ENCODE measurements at places on chromosomes 12 and 14.

DNA sequence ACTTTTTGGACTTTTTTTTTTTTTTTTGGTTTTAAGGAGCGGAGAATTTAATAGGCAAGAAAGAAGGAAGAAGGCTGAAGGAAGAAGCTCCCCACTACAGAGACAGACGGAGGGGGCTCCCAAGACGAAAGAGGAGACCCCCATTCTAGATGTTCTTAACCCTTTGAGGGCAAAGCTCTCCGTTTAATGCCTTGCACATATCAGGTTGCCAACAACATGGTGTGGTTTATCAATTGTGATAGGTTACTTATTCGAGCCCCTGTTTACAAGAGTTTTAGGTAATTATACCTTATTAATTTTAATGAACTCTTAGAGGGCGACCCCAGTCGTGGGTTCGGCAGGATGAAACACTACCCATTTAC is 1.2 kb upstream of the FBXO33 start:
- no peak for DNase-seq

DNA sequence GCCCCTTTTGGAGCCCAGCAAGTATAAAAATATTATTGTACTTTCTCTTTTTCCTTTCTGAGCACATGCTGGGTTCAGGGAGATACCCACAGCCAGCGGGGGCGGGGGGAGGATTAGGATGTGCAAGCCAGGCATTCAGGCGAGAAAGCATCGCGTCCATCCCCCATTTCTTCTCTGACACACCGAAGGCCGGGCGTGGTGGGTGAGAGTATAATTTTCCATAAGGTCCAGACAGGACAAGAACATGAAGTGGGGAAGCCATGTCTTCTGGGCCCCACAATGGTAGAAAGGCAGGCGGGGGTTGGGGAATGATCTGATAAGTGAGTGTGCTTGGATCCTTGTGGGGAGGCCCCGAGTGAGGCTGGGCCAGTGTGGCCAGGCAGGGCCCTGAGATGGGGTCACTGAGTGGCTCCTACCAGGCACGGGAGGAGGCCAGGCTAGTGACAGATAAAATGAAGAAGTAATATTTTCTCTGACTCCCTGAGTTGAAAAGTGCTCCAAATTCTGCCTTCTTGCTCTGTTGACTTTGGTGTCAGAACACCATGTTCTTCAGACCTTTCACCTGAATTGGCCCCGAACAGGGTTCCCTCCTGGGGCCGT is 10.7 kb upstream of the LRTM2 start:
- no peak for DNase-seq

DNA sequence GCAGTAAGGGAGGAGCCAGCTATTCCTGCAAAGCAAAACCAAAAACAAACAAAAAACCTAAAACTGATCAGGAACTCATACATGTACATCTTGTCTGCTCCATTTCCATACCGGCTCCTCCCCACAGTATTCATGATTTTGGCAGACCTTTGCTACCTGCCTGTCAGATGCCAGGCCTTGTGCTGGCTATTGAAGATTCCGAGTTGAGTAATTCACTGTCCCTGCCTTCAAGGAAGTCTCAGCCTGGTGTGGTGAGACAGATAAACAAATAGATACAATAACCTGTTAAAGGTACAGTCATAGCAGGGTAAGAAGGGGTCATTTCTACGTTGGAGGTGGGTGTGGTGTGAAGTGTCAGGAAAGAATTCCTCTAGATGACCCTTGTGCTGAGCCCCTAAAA is 42.7 kb downstream of the SUSD6 start:
- DNase-seq: no peak

- no peak for DNase-seq
These were observed 96.9 kb downstream of the ADGRD1 start for GRCh38 chr12:131050463-131051154.

DNA sequence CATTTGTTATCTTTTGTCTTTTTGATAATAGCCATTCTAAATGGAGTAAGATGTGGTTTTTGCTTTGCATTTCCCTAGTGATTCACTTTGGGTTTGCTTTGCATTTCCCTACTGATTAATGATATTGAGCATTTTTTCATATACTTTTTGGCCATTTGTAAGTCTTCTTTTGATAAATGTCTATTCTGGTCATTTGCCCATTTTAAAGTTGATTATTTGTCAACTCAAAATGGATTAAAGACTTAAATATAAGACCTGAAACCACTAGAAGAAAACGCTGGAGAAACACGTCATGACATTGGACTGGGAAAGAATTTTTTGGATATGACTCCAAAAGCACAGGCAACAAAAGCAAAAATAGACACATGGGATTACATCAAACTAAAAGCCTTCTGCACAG is 148.0 kb downstream of the APAF1 start:
- no peak for DNase-seq

DNA sequence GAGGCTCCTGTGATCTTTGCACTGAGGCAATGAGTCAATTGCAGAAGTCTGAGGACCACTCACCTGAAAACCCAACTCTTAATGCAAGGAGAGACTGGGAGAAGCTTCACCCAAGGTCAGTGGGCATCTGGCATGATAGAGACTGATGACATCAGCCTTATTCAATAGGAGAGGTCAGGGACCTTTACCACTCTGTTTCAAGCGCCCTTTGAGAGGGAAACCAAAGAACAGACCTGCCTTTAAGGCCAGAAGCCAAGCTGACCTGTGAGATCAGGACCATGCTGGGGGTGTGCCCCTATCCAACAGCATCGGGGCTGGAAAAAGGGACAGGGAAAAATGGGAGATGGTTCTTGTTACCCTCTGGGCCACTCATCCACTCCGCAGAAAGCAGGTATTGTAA is 83.3 kb upstream of the FOXN3 start:
- DNase-seq: no peak

GRCh38 chr12:30178916-30179315 is 395.2 kb upstream of the TMTC1 start:
- DNase-seq: no peak

GRCh38 chr14:52325126-52325525 is 11.0 kb downstream of the PTGER2 start:
- DNase-seq: peak; percentile 38

- DNase-seq: peak; percentile 54
These were observed 60.6 kb downstream of the SLC25A47 start for GRCh38 chr14:100383727-100384158.

- DNase-seq: no peak
These were observed 25.1 kb downstream of the KCNC2 start for GRCh38 chr12:75184516-75184915.

- DNase-seq: peak; percentile 64
These were observed 226.1 kb downstream of the CHST11 start for GRCh38 chr12:104682790-104683279.

DNA sequence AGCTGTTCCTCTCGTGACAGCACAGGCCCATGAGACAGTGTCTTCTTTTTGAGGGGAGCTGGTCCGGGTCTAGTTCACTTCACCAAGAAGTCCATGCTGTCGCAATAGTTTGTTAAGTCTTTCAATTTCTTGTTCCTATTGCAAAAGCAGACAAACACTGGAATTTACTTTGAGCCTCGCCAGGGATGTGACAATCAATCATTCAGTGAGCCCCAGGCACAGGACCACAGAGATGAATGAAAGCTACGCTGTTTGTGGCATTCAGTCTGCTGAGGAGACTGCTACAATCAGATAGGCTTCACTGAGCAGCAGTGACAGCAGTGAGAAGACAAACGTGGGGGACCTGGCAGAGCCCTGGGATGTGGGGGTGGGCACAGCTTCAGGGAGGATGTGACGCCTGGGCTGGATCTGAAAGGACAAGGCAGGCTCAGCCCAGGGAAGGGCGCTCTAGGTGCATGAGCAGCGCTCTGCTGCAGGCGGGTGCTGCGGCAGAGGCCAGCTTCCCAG is 35.5 kb downstream of the TCTN1 start:
- no peak for DNase-seq

- DNase-seq: no peak
These were observed 69.0 kb upstream of the BMP4 start for GRCh38 chr14:54025661-54026060.

GRCh38 chr12:96329545-96329944 is 70.7 kb downstream of the CDK17 start:
- DNase-seq: no peak

DNA sequence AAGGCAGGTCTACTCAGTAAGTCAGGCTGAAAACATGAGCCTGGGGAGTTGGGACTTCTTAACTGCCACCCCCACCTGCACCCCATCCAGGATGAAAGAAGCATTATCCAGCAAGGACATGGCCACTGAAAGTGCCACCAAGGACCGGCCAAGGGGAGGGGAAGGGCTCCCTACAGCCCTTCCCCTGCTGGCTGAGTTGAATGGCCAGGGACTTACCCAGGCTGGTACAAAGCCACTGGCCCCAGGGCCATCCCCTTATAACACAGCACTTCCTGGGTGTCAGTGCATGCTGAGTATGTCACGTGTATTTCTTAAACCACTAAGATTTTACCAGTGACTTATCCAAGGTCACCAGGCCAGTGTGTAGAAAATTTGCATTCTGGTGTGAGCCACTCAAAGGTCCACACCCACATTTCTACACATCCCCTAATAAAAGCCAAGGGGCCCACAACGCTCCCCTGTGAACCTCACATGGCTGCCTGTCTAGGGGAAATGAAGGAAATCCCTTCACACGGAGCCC is 29.3 kb upstream of the ZFP36L1 start:
- no peak for DNase-seq

GRCh38 chr14:24349742-24350141 is 10.0 kb upstream of the RIPK3 start:
- DNase-seq: no peak

DNA sequence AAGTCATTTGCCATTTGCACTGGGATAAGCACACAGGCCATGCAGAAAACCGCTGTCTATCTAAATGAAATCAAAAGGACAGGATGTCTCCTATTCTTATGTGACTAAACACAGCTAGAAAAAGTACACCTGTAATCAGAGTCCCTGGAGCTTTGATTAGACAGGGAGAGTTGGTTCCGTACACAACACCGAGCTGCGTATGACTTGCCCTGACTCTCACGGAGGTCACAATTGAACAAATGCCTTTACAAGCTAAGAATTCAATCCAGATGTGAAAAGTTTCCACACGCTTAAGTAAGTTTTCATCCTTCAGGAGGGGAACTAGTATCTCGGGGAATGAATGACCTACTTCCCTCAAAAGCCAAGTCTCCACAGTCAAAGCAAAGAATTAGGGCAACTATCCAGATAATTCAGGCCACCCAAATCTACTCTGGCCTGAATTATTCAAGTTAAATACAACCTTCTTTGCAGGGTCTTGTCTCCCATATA is 67.5 kb downstream of the RTN1 start:
- DNase-seq: no peak

DNA sequence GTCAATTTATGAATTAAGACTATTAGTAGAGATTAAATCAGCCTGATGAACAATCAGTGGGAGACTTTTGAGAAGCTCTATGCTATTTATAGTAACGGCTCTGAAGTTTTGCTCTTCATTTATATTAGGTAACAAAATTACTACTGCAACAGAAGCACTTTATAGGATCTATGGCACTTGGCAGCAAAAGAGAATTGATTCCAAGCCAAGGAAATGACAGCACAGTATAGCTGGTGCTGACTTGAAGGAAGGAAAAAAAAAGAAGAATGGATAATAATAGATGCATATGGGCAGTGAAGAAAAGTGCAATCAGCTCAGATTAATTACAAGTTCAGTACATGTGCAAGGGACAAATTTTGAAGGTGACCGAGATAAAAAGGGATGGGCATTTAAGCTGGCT is 228.2 kb upstream of the PPFIA2 start:
- DNase-seq: no peak

DNA sequence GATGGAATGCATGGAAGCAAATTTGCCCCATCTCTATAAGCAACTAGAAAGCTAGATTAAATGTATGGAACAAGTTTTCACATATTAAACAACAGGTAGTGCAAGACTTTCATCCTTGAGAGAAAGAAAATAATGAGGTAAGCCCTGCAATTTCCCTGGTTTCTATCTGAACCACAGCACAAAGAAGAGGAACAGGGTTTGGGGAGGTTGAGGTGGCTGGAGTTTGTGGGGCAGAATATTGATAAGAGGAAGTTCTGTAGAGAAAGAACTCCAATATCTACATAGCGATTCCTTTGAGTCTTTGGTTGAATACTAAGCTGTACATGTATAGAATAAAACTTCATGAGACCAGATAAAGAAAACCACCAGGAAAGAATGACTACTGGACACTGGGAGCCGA is 96.3 kb upstream of the CCND2 start:
- no peak for DNase-seq

DNA sequence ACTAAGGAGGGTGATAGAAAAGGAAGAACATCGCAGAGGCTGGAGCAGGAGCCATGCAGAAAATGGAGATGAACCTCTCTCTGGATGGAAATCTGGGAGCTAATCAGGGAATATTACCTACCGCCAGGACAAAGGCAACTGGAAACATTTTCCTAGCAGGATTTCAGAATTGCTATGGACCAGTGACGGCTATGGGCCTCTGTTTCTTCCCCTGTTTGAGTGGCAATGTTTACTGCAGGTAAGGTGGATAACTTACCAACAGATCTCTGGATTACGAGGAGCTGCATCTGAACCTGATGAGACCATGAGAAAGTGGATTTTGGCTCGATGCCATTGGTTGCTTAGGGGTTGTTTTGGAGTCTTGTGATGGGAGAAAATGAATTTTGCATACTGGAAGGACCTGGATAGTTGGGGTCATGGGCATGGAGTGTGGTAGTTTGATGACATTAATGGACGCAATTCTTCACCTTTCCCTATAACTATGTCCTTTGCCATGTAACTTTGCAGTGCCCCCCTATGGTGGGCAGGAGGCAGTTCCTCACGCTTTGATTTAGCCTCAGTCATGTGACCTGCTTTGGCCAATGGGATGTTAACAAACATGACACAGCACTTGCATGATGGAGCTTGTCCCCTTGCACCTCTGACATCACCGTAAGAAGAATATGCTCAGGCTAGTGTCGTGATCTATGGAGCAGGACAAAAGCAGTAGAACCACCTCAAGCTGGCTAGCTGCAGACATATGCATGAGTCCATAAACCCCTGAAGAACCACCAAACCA is 51.1 kb downstream of the CALM1 start:
- DNase-seq: no peak

GRCh38 chr14:47763188-47763854 is 87.9 kb upstream of the MDGA2 start:
- no peak for DNase-seq

- no peak for DNase-seq
These were observed 28.3 kb downstream of the ADIPOR2 start for GRCh38 chr12:1719139-1719538.

DNA sequence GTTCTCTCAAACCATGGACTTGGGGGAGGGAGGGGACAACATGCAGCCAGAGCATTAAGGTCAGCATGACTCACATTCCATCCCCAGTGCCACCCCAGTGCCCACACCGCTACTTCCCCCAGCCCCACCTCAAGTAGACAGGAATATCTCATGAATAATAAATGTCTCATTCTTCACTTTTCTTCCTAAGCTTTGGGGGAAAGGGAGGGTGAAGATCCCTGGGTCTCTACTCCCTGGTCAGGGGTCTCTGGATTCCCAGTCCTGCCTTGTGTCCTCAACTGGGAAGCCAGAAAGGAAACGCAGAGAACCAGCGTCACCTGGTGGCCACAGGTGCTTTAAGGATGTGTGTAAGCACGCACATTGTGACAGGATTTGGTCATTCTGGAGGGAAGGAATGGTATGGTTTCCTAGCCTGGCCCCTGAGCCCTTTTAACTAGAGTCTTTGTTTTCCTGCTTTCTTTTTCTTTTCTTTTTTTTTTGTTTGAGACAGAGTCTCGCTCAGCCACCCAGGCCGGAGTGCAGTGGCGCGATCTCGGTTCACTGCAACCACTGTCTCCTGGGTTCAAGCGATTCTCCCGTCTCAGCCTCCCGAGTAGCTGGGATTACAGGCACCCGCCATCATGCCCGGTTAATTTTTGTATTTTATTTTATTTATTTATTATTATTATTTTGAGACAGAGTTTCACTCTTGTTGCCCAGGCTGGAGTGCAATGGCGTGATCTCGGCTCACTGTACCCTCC is 3.4 kb downstream of the GPR84 start:
- DNase-seq: no peak

- DNase-seq: peak; percentile 26
These were observed 167.6 kb downstream of the SLC41A2 start for GRCh38 chr12:104790296-104791125.

All from activated T-cell treated with anti-CD3 and anti-CD28 coated beads for 24 hours (primary cell).